ENCODE measurements at places on chromosomes 5 and 9. TPM values are rescaled to one million over a fixed set of nuclear protein-coding genes. Genes with fewer than 3 reads are reported as not detected.

The GLRA1 gene
- not detected for total RNA-seq

DNA sequence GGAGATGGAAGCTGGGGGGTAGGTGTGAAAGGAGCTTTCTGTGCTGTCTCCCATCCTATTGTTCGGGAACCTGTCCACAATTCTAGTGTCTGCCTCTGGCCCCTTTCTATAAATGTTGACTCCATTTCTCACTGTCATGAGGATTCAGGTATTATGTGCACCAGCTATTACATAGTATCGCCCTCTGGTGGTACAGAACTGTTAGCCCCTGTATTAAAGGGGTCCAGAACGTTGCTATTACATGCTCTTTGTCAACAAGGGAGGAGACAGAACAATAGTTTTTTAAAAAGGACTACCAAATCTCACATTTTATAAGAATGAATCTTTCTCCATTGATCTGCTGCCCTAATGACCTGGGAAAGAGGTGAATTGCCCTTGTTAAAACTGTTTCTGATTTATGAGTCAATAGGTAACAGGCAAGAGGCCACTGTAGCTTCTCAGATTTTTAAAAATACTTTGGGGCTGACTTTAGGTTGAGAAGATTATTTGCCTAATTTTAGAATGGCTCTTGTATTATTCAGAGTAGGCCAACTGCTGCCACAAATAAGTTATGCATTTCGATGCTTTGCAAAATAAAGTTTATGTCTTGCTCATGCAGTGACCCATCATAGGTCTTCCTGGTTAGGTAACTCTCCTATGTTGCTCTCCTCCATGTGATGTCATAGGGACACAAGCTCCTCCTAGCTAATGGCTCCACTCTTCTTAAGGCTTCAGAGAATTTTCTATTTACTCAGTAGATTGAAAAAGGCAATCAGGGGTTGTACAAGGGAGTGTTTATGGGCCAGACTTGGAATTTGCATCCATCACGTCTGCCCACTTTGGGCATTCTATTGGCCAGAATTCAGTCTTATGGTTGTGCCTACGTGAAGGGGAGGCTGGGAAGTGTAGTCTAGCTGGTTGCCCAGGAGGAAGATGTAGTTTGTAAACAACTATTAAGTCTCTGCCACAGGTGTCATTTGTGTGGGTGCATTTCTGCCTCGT is 20.8 kb downstream of the DCANP1 start:
- H3K36me3 ChIP-seq = no peaks in the 10 kb centered on the region
- no peaks in the 10 kb centered on the region for H3K4me1 ChIP-seq
- no peak for DNase-seq
- no peak overlapping the region for H3K27ac ChIP-seq
- H3K27me3 ChIP-seq = no peaks in the 10 kb centered on the region
- H3K4me3 ChIP-seq = no peak overlapping the region

DNA sequence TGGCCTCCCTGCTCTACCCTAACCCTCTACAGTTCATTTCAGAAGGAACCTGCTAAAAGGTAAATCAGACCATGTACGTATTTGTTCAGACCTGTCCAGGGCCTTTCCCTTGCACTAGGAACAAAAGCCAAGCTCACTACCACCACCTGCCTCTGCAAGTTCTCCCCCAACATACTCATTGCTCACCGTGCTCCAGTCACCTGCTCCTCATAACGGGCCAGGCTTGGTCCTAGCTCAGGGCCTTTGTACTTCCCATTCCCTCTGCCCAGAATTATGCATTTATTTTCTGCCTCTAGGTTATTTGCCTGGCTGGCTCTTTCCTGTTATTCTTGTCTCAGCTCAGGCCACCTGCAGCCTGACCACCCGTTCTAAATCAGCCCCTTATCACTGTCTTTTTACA is 4.8 kb upstream of the FGF1 start:
- no peak overlapping the region for H3K4me3 ChIP-seq
- H3K4me1 ChIP-seq = no peaks in the 10 kb centered on the region
- no peaks in the 10 kb centered on the region for H3K27me3 ChIP-seq
- H3K36me3 ChIP-seq = no peaks in the 10 kb centered on the region
- DNase-seq = no peak

DNA sequence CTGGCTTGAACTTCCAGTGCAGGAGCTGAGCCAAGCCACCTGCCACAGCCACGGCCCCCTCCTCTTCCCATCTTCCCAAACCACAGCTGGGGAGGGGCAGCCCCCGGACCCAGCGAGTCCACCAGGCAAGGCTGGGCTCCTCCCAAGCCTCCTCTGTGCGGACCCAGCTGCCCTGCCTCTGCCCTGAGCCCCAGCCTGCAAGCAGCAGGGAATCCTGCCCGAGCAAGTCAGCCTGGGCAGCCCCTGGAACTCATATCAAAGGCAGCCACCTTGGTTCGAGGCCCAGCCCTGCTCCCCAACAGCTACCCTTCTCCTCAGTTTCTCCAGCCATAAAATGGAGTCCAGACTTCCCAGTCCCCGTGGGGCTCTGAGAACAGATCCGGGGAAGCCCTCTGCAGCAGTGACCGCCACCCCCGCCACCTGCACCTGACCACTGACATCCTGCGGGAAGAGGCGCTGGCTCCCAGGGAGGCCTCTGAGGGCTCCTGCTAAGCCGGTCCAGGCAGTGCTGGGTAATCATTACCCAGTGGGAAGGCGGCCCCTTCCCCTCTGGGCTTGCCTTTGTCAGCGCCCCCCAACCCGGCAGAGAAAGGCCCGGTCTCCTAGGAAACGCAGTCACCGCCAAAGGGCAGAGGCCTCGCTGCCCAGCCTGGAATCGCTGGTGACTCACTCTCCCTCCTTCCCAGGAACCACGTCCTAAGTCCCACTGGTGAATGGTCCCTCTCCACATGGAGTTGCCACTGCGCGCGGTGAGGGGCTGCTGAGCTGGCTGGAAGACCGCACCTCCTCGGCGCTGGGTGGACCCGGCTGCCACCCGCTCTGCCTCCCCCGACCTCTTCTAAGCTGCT is 1.5 kb downstream of the VAV2 start:
- no peaks in the 10 kb centered on the region for H3K27me3 ChIP-seq
- no peaks in the 10 kb centered on the region for H3K36me3 ChIP-seq
- peak; percentile 37 for DNase-seq
- H3K4me3 ChIP-seq = peak overlapping the region; percentile 66

DNA sequence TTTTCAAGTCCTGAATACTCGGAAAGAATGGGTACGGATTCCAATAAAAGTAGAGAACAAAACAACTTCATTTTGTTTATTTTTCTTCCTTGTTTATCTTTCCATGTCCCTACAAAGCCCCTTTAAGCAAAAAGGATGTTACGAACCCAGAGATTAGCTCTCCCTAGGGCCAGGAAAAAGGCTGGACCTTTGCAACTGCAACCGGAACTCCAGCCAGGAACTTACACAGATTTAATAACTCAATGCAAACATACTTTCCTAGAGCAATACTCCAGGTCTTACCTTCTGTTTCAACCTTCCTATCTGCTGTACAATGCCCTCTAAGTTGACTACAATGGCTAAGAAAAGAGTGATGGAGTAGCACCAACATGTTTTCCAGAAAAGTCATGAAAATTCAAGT is 7.0 kb downstream of the DENND1A start:
- DNase-seq = no peak
- peaks cover 4% of the 10 kb centered on the region for H3K4me1 ChIP-seq
- no peaks in the 10 kb centered on the region for H3K36me3 ChIP-seq
- no peak overlapping the region for H3K4me3 ChIP-seq
- H3K27me3 ChIP-seq = no peaks in the 10 kb centered on the region

DNA sequence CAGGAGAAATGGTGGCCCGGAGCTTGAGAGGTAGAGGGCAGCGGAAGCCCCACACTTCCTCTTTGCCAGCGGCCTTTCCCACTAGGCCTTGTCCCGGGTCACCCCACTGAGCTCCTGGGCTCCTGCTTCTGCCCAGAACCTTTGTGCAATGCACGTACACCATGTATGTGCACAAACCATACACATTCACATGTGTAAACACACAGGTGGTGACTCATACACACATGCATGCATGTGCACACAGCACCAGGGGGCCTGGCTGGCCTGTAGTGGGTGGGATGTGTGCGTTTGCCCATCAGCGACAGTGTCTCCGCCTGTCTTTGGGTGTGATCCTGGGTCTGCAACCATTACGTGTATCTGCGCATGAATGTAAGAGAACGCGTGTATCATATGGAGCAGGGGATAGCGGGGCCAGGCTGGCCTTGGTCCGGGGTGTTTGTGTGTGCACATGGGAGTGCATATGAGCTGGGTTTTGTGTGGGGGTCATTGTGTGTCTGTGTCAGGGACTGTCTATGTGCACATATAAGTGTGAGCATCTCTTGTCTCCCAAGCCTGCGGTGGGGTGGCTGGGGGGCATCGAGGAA is 43.7 kb downstream of the PSD2 start:
- no peak for DNase-seq
- no peaks in the 10 kb centered on the region for H3K4me1 ChIP-seq
- no peak overlapping the region for H3K27ac ChIP-seq
- H3K4me3 ChIP-seq = no peak overlapping the region

The ADGRD2 gene
- total RNA-seq = not detected

- H3K4me1 ChIP-seq = no peaks in the 10 kb centered on the region
- H3K27ac ChIP-seq = no peak overlapping the region
- no peaks in the 10 kb centered on the region for H3K27me3 ChIP-seq
These were observed 66.3 kb downstream of the RGMB start for GRCh38 chr5:98839469-98840383.

GRCh38 chr5:69288688-69289087 is 43.9 kb downstream of the CCDC125 start:
- no peak for DNase-seq
- no peaks in the 10 kb centered on the region for H3K4me1 ChIP-seq
- H3K36me3 ChIP-seq = no peaks in the 10 kb centered on the region

DNA sequence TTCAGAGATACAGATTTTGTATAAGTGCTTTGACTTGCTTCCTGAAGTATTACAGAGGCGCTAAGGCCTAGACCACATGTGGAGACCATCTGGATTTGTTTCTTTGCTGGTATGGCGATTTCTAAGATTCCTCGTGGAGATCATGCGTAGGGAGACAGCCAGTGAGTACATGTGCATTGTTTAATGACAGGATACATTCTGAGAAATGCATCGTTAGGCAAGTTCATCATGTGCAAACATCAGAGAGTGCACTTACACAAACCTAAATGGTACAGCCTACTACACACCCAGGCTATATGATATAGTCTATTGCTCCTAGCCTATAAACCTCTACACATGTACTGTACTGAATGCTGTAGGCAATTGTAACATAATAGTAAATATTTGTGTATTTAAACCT is 16.5 kb upstream of the CEP120 start:
- H3K27ac ChIP-seq = no peak overlapping the region
- H3K4me3 ChIP-seq = no peak overlapping the region
- no peaks in the 10 kb centered on the region for H3K27me3 ChIP-seq

- H3K4me1 ChIP-seq = no peaks in the 10 kb centered on the region
- H3K27me3 ChIP-seq = no peaks in the 10 kb centered on the region
- H3K27ac ChIP-seq = no peak overlapping the region
- DNase-seq = no peak
- no peak overlapping the region for H3K4me3 ChIP-seq
- H3K36me3 ChIP-seq = no peaks in the 10 kb centered on the region
These were observed 9.0 kb upstream of the SETD9 start for GRCh38 chr5:56900395-56900794.

GRCh38 chr5:102532123-102532522 is 33.3 kb upstream of the SLCO6A1 start:
- no peak overlapping the region for H3K4me3 ChIP-seq
- no peak for DNase-seq
- no peaks in the 10 kb centered on the region for H3K27me3 ChIP-seq
- peaks cover 2% of the 10 kb centered on the region for H3K4me1 ChIP-seq

DNA sequence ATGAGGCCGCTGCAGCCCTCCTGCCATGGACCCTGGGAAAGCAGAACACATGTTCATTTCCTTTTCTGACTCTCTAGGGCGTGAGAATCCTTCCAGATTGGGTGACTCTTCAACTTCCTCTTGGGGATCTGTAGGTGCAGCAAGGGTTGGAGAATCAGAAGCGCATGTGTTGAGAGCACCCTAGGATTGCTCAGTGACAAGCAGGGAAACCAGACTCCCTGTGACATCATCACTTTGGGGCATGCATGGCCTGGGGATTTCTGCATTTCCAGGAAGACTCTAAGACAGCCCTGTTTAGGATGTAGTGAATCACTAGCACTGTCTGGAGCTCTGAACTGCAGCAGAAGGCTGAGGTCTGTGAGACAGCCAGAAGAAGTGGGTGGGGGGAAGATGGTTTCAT is 15.1 kb upstream of the LCP2 start:
- peaks cover 16% of the 10 kb centered on the region for H3K4me1 ChIP-seq
- no peak for DNase-seq
- no peaks in the 10 kb centered on the region for H3K36me3 ChIP-seq
- no peak overlapping the region for H3K27ac ChIP-seq
- H3K27me3 ChIP-seq = no peaks in the 10 kb centered on the region

The PCDHA10 gene
- total RNA-seq = 1.4 TPM

DNA sequence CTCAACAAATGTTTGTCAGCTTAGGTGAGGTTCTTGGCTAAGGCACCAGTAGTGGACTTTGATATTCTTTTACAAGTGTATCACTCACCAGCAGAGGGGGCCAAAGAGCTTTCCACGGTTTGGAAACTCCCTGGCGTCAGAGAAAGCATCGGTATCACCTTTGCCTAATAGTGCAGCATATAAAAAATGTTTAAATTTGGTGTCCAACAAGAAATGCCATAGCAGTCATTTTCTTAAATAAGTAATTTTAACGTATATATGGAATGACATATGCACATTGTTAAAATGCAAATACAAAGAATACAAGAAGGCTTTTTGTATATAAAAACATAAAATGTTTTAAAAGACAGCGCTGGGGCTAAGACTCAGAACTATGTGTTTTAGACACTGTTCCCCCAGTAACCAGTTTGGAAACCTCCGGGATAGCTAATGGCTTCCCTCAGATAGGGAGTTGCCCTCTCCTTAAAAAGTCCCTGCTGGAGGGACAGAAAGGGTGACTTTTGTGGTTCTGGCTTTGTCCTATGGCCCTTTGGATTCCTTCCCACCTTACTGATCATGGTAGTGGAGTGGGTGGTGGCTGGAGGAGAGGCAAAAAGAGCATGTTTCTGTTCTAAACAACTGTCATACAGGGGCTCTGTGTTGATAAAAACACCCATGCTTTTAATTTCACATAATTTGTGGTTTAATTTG is 124.6 kb downstream of the GPBP1 start:
- no peak overlapping the region for H3K27ac ChIP-seq
- H3K36me3 ChIP-seq = no peaks in the 10 kb centered on the region
- H3K27me3 ChIP-seq = no peaks in the 10 kb centered on the region
- peak; percentile 91 for DNase-seq
- no peak overlapping the region for H3K4me3 ChIP-seq

DNA sequence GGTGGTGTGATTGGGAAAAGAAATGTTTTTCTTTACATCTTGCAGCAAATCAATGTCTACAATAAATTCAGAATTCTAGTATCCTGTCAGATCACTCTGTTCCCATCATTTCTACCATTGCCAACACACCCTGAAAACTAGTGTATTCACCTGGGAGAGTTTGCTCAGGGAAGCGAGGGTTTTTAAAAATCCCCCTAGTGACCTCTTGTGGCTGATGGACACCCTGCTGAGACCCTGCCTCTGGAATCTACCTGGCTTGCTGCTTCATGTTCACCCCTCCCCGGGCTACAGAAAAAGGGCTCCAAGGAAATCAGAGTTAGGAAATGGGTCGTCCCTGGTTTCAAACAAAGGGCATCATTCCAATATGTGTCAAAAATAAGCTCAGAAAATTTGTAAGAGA is 21.4 kb upstream of the ALDOB start:
- H3K4me3 ChIP-seq = no peak overlapping the region
- no peaks in the 10 kb centered on the region for H3K27me3 ChIP-seq
- H3K36me3 ChIP-seq = no peaks in the 10 kb centered on the region
- no peak overlapping the region for H3K27ac ChIP-seq

The PCSK5 gene
- total RNA-seq = 41.8 TPM
